MCF 10A (cell line): ENCODE measurements at places on chromosomes 4 and X. TPM values are rescaled to one million over a fixed set of nuclear protein-coding genes. Genes with fewer than 3 reads are reported as not detected.

The PDZD4 gene
- total RNA-seq: 0.29 TPM in 1 of 2 replicates, not detected in the other

GRCh38 chrX:104118765-104119164 is 6.4 kb downstream of the ZCCHC18 start:
- no peak overlapping the region for H3K4me3 ChIP-seq
- no peaks in the 10 kb centered on the region for H3K4me1 ChIP-seq
- no peak for DNase-seq
- peaks cover 78% of the 10 kb centered on the region for H3K27me3 ChIP-seq
- H3K36me3 ChIP-seq: no peaks in the 10 kb centered on the region

- peak; percentile 54 for DNase-seq
- H3K27me3 ChIP-seq: no peaks in the 10 kb centered on the region
- peaks cover 16% of the 10 kb centered on the region for H3K4me1 ChIP-seq
- H3K4me3 ChIP-seq: no peak overlapping the region
- peak overlapping the region; percentile 32 for H3K27ac ChIP-seq
- H3K36me3 ChIP-seq: no peaks in the 10 kb centered on the region
These were observed 346.7 kb upstream of the PPARGC1A start for GRCh38 chr4:24236532-24236931.

GRCh38 chr4:176800891-176801534 is 8.3 kb upstream of the VEGFC start:
- H3K4me1 ChIP-seq: peaks cover 6% of the 10 kb centered on the region
- H3K4me3 ChIP-seq: no peak overlapping the region
- no peaks in the 10 kb centered on the region for H3K27me3 ChIP-seq
- no peak for DNase-seq

DNA sequence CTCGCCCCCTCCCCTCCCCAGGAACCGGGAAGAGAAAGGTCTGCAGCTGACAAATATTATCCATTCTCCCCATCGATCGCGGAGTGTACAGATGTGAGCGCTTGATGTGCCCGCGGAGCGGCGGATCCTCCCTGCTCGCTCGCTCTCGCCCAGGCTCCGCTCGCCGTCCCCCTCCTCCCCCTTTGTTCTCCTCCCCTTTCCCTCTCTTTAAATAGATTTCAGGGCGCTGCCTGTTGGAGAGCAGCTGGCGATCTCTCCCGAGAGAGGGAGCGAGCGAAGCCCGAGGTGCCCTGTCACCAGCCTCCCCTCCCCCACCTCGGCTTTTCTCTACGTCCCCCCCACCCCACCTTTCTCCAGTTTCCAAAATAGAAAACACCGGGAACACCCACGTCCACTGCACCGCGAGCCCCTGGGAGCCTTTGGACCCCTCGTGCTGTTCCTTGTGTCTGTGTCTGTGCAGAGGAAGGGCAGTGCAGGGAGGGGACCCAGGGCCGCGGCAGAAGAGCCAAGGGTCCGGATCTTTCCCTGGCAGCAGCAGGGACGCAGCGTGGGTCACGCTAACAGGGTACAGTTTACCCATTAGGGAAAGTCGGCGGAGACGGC is 56.6 kb upstream of the BCOR start:
- H3K36me3 ChIP-seq: no peaks in the 10 kb centered on the region
- H3K4me3 ChIP-seq: peak overlapping the region; percentile 62
- H3K27ac ChIP-seq: no peak overlapping the region
- H3K4me1 ChIP-seq: no peaks in the 10 kb centered on the region
- H3K27me3 ChIP-seq: no peaks in the 10 kb centered on the region

The MTMR8 gene
- not detected in 2 replicates for total RNA-seq
